ENCODE measurements at places on chromosomes 3 and 15. TPM values are rescaled to one million over a fixed set of nuclear protein-coding genes. Genes with fewer than 3 reads are reported as not detected.

GRCh38 chr15:95669146-95669922 lies 661.2 kb upstream of the NR2F2 start:
- DNase-seq, result no peak

Gene VILL
- total RNA-seq, result 15.0 TPM

DNA sequence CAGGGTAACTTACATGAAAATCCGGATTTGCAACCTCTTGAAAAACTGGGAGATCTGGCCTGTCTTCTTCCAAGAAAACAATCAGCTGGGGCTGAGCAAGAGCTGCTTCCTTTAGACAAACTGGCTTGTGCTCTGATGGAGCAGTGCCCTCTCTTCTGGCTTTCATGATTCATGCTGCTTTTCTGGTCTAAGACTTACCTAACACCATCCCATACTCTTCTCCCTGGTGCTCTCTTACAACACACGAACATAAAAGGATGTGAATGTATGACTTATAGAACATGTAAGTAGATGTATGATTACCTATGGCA lies 9.9 kb downstream of the TJP1 start:
- DNase-seq, result no peak

Gene IQCH
- 0.95 TPM for total RNA-seq

- no peak for DNase-seq
Measured at GRCh38 chr15:26521130-26521529, 251.7 kb downstream of the GABRB3 start.

DNA sequence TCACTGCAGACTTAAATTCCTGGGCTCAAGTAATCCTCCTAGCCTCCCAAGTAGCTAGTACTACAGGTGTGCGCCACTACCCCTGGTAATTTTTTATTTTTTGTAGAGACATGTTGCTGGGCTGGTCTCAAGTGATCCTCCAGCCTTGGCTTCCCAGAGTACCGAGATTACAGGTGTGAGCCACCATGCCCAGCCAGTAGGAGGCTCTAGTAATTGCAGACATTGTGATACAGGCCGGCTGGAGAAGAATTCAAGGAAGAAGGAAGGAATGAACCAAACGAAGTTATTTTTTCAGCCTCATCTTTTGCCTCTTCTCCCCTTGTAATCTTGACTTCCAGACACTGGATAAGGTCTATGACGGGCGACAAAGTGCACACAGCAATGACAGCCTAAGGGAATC lies 3.2 kb upstream of the PPP4R2 start:
- no peak for DNase-seq

DNA sequence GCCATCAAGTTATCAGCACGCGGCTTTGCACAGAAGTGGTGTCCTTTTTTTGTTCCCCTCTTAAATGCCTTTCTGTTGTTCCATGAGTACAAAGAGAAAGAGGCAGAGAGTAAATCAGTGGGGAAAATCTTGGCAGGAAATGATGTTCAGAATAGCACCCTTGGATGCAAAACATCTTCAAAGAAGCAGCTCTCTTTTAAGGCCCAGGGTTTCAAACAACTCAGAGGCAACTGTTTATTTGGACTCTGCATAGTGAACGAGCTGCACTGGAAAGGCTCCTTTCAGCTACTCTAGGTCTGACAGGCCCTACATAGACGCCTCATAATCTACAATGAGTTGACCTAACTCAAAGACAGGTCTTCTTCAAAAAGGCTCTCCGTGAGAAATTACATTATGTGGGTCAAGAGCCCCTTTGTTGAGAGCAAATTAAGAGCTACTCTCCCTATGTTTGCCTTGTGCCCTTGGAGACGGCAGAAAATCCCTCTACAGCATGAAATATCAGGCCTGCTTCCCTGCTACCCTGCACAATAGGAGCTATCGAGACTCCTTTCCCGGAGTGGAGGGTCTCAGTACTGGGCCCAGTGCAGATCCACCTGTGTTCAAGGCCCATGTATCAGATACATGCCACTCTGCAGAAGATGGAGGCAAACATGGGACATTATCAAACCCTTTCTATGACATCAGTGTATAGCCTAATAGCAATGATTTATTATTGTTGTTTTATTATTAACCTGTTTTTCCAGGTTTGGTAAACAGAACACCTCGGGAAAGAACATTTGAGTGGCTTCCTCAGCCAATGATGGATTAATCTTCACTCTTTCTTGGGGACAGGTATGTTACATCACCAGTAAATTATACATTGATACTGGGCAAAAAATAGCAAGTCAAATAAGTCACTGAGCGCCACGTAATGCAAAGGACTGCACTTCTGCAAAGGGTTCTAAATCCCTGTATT lies 53.1 kb downstream of the HEG1 start:
- DNase-seq, result no peak

Gene BBX
- total RNA-seq, result 42.8 TPM

DNA sequence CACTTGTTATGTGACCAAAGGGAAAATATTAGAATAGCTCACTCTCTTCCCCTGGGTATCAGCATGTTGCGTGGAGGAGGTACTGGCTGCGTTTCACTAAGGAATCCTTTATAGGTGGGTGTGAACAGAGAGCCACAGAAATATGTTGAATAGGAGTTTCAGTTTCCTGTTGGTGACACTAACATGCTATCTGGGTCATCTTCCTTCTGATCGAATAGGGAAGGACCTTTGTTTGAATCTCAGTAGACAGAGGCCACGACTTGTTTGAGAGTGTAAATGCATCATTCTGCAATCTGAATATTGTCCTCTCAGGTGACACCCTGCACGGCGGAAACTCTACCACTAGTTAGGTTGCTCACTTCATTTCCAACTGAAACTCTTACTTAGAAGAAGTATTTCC lies 157.9 kb upstream of the SLC2A2 start:
- DNase-seq, result no peak

GRCh38 chr15:71664622-71665021 lies 145.7 kb upstream of the NR2E3 start:
- no peak for DNase-seq

Gene CCR9
- total RNA-seq, result not detected

Gene HACL1
- 29.6 TPM for total RNA-seq

DNA sequence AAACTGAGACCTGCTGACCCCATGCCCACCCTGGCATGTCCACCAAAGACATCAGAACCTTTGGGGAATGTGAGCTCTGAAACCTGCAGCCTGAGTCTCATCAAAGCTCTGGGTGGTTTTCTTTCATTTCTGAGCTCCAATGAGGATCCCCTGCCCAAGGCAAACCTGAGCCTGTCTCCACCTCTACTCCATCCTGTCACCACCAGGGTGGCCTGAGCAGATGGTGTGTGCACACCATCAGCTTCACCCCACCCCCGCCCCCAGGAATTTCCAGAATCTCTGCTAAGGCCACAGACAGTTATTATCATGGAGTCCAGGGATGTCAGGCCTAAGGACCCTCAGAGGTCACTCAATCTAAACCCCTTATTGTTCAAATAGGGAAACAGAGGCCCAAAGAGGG lies 1.3 kb downstream of the XIRP1 start:
- no peak for DNase-seq

Gene GOLGA8M
- total RNA-seq, result not detected

DNA sequence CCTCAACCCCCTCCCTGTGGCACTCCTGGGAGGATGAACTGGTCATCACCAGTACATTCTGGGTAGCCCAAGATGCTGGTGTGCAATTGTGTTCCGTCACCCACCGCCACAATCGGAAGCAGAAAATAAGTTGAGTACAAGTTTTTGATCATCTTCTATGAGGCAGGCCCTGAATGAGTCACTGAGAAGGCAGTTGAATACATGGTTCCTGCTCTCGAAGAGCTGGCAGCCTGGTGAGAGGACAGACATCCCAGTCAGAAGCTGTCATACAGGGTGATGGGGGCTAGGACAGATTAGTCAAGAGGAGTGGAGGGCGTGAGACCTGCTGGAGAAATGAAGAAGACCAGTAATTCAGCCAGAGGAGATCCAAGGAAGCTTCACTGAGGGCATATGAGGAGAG lies 6.2 kb downstream of the CEMIP start:
- no peak for DNase-seq

- no peak for DNase-seq
Measured at GRCh38 chr15:91611561-91612323, 241.8 kb upstream of the SLCO3A1 start.

- no peak for DNase-seq
Measured at GRCh38 chr3:44468572-44469520, 8.6 kb downstream of the ZNF445 start.

Gene PTPRG
- 0.10 TPM for total RNA-seq

DNA sequence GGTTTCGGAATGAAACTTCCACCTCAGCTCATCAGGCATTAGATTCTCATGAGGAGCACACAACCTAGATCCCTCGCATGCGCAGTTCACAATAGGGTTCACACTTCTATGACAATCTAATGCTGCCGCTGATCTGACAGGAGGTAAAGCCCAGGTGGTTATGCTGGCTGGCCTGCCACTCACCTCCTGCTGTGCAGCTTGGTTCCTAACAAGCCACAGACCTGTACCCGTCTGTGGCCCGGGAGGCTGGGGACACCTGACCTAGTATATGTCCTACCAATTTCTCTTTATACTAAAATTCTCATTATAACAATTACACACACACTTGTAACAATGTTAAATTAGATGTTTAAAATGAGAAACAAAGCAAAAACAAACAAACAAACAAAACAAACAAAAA lies 172.2 kb downstream of the SLC9A9 start:
- no peak for DNase-seq

DNA sequence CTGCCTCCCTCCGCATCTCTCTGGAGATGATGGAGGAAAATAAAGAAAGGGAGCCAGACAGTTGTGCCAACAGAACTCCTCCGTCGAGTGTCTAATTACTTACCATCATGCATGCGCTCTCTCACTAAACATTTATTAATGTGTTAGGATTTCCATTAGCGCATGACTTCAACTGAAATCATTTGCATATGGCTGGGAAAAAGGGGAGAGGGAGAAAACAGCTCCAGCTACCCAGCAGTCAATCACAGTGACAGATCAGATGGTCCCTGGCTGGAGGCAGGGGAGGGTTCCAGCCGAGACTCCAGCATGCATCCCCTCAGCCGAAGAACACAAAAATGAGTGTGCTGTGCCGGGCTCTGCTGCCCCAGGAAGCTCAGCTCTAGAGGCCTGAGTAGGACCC lies 6.8 kb upstream of the RHO start:
- DNase-seq, result no peak

- no peak for DNase-seq
Measured at GRCh38 chr3:122305818-122306621, 19.0 kb upstream of the CSTA start.

DNA sequence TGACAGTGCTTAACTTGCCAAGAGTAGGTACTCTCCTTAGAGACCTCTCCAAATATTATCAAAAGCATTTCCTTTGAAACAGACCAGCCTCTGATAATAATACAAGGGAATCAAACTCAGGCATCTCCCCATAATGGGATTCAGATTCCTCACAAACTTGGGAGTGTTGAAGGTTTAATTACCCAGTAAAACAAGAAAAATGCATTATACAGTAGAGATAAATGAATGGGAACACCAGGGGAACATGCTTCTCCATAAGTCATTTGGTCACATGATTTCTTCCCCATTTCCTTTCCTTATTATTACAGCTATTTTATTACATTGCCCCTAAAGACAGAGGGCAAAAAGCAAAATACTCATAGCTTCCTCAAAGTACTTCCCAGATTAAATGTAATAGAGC lies 325.0 kb upstream of the CDIN1 start:
- DNase-seq, result no peak

- no peak for DNase-seq
Measured at GRCh38 chr3:157502916-157503595, at the start of gene VEPH1. VEPH1 (minus strand) TSS chr3:157503416; CDS start chr3:157495349, 8,067 bp downstream.

Gene KNG1
- total RNA-seq, result 0.13 TPM

- DNase-seq, result no peak
Measured at GRCh38 chr15:36644191-36644896, 64.9 kb downstream of the CDIN1 start.

Gene RASGRP1
- total RNA-seq, result 47.6 TPM

- no peak for DNase-seq
Measured at GRCh38 chr15:89912674-89913396, at the start of gene ARPIN. ARPIN (minus strand) TSS chr15:89912952; CDS start chr15:89912835, 117 bp downstream.

Gene PLSCR2
- total RNA-seq, result not detected
